HL-60 (cell line): ENCODE measurements at places on chromosomes 12 and 14.

- no peak for DNase-seq
Measured at GRCh38 chr14:70193396-70193795, 4.6 kb upstream of the SLC8A3 start.

GRCh38 chr12:57242691-57243454 is 8.1 kb downstream of the STAC3 start:
- no peak for DNase-seq

GRCh38 chr12:30652034-30652696 is 43.5 kb downstream of the IPO8 start:
- no peak for DNase-seq

DNA sequence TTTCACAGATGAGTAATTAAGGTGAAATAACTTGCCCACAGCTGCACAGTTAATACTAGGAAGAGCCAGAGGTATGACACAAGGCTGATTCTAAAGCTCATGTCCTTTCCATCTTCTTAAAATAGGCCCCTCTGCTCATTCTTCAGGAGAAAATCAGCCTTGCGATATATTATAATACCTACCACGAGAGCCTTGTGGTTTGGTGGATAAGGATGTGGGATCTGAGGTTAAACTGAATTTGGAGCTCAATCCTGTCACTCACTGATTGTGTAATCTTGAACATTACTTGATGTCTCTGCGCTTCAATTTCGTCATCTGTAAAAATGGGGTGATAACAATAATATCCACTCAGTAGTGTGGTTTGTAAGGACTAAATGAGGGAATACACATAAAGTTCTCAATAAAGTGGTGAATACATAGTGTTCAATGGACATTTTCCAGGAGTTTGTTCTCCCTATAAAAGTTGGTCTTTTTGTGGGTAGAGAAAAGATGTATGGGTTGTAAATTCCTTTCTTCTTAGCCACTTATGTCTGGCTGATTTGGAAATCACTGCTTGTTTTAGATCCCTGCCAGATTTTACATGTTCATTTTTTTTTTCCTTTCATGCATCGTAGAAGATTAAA is 25.1 kb upstream of the ATP2B1 start:
- peak; percentile 91 for DNase-seq

GRCh38 chr14:94775871-94776210 is 5.9 kb upstream of the GSC start:
- no peak for DNase-seq

DNA sequence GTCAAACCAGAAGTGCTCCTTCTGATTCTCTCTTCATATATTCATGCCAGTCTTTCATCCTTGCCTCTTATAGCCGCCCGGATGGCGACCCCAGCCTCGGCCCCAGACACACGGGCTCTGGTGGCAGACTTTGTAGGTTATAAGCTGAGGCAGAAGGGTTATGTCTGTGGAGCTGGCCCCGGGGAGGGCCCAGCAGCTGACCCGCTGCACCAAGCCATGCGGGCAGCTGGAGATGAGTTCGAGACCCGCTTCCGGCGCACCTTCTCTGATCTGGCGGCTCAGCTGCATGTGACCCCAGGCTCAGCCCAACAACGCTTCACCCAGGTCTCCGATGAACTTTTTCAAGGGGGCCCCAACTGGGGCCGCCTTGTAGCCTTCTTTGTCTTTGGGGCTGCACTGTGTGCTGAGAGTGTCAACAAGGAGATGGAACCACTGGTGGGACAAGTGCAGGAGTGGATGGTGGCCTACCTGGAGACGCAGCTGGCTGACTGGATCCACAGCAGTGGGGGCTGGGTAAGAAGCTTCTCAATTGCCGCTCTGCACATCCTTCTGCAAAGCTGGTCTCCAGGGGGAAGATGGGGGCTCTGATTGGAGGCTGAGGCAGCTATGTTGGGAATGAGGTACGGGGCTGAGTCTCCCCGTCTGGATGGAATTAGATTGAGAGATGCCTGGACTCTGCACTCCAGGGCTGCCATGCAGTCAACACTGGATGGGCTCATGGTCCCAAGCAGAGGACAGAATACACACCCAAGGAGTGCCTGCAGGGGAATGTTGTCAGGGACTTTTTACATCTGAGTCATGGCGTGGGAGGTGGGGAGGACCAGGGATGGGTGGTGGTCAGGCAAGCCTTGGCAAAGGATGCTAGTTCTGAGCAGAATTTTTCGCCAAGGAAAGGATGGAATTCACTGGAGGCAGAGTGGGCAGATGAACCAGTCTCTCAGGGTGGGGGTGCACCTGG is 1.3 kb downstream of the BCL2L2 start:
- DNase-seq = no peak

- DNase-seq = no peak
Measured at GRCh38 chr14:105015242-105015641, 5.6 kb downstream of the CDCA4 start.

GRCh38 chr12:108180255-108181094 is 51.4 kb downstream of the WSCD2 start:
- no peak for DNase-seq

- DNase-seq = peak; percentile 29
Measured at GRCh38 chr12:47085815-47086252, 6.1 kb upstream of the AMIGO2 start.

- DNase-seq = no peak
Measured at GRCh38 chr14:100606687-100607610, 19.7 kb upstream of the BEGAIN start.

DNA sequence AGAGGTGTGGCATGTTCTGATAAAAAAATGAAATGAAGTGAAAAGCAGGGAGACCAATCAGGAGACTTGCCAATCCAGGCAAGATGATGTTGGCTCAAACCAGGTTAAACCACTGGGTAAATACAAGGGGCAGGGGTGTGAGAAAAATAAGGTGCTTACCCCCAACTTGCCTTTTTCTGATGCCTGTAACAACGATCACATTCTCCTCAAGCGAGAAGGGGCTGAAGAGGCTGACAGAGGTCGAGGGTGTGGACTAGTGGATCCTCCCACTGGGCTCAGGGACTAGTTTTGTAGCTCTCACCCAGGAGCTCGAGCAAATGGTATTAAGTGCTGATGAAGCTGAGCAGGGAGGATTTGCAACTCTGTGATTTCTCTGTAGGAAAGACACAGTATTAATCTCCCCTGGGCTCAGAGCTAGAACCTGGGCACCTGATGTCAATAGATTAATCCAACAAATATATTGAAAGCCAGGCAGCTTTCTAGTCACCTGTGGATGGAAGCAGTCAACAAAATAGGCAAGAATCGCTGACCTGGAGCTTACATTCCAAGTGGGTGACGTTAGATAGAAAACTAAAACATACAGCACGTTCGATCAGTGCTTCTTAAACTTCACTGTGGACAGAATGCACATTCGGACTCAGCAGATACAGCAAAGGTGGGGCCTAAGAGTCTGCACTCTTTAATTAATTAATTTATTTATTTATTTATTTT is 15.2 kb upstream of the EAPP start:
- DNase-seq = no peak

- DNase-seq = no peak
Measured at GRCh38 chr12:8455271-8455670, 491 bp upstream of the CLEC6A start.

- DNase-seq = peak; percentile 55
Measured at GRCh38 chr12:57845478-57846284, 848 bp downstream of the CTDSP2 start.

DNA sequence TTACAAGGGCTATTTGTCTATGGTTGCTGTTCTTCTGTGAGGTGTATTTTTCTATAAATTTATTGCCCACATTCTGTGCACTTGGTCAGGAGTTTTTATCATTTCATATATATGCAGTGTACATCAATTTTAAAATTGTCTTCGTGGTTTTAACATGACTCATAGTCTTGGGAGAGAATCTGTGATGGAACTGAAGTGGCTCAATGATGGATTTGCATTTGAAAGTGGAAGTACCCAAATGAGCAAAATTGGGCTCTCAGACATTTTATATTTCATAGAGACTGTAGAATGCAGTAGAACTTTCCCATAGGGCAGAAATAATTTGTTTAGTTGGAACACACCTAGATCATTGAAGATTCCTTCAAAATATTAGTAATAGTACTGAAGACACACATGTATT is 1.9 kb upstream of the SCFD1 start:
- DNase-seq = no peak

DNA sequence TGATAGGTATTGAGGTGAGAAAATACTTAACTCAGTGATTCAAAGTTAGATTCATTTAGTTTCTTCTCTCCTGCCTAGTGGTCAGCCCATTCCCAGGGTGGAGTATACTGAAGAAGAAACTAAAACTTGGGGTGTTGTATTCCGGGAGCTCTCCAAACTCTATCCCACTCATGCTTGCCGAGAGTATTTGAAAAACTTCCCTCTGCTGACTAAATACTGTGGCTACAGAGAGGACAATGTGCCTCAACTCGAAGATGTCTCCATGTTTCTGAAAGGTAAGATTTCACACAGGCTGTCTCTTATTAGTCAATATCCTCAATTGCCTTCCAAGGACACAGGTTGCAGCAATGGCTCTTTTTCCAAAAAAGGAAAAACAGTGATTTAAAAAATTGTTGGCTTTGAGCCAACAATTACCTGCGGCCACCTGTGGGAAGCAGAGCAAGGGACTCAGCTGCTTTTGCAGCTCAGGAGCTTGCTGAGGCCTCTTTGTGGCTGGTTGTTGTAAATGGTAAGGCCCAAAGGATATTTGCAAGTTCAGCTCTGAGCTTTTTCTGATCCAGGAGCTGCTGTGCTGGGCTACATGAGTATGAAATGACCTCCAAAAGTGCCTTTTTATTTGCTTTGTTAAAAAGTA is 33.9 kb downstream of the TPH2 start:
- no peak for DNase-seq

DNA sequence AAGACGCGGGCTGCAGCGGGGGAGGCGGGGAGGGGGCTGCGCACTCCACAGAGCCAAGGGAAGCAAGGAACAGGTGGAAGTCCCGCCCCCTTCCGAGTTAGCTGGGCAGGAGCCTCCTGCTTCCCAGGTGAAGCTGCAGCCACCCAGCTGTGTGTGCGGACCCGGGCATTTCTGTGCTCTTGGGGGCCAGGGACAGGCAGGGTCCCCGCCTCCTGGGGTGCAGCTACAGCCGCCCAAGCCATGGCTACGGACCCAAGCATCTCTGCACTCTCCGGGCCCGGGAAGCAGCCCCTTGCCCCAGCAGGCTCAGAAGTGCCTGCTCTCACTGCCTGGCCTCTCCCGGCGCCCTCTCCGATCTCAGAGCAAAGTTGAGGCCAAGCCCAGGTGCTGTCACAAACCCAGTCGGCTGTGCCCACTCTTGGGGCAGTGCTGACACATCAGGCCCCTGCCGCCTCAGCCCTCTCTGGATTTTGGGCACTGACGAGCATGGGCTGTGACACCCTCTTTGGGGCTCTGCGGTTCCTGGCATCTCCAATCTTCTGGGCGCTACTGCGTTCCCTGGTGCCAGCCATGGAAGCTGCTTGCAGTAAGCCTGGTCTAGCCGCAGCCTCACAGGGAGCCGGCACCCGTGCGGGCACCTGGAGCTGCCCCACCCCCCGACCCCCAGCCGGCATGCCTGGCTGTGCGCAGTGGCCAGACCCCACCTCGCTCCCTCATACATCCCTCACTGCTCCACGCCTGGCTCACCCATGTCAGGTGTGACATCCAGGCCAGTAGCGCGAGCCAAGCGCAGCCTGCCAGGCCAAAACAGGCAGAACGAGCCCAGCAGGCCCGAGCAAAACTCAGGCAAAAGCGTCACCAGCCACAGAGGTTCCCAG is 8.5 kb upstream of the MGAT4C start:
- DNase-seq = no peak

- DNase-seq = no peak
Measured at GRCh38 chr14:54002653-54003052, 46.0 kb upstream of the BMP4 start.

DNA sequence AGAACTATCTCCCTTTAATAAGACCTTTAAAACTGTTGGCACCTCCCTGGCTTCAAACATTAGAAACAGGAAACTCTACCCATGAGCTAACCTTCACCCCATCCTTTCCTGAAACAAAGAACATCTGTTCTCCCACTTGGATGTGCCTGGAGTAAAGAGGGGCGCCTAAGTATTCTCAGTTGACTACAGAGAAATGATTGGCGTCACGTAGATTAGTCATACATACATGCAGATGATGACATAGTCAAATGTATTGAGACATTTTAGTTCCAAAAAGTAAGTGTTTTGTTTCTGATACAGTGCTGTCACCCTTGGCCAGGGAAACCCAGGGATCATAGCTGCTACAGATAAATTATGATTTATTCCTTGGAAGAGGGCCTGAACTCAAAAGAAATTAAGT is 260.0 kb upstream of the PLEKHG7 start:
- no peak for DNase-seq

GRCh38 chr12:124218243-124218560 is 76.7 kb upstream of the RFLNA start:
- no peak for DNase-seq

- DNase-seq = no peak
Measured at GRCh38 chr14:53035336-53036210, 84.7 kb upstream of the FERMT2 start.

- DNase-seq = no peak
Measured at GRCh38 chr12:67222302-67222701, 46.9 kb upstream of the CAND1 start.

DNA sequence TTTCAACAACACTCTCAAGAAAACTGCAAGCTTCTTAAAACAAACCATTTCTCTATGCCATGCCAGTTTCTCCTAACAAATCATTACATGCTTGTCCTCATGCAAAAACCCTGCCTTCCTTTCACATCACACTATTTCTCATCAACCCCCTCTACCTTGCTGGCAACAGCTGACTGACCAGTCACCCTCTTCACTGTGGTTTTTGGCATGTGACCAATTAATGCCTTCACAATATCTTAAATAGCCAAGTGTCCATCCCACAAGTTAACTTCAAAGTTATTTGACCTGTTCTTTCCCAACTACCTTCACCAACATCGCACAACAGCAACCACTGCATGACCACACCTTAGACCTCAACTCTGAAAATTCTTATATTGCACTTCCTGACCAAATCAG is 159.6 kb downstream of the CEP128 start:
- DNase-seq = no peak

- DNase-seq = no peak
Measured at GRCh38 chr14:104819361-104819781, 18.5 kb downstream of the ZBTB42 start.

DNA sequence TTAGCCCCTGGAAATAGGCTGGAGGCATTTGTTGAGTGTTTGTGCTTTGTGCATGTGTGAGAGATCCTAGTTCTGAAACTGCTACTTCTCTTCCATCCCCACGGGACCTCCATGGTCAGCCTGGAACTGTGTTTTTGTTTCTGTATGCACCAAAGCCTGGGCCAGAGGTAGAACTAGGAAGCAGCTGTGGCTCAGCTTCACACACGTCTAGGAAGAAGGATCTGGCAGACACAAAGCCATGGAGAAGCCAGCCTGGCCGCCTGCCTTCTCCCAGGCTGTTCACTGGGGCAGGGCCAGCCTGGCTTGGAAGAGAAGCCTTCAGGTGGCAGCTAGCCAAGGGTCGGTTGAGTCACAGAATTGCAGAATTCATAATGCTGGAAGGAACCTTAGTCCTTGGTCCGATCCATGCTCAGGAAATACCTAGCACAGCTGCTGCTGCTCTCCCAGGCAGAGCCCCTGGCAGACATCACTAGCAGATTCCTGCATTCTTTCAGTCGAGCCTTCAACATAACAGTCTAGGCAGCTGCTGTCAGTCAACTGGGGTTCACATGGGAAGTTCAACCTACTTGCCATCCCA is 27.0 kb downstream of the RIN3 start:
- no peak for DNase-seq
